ENCODE measurements at places on chromosomes 1 and 21.

DNA sequence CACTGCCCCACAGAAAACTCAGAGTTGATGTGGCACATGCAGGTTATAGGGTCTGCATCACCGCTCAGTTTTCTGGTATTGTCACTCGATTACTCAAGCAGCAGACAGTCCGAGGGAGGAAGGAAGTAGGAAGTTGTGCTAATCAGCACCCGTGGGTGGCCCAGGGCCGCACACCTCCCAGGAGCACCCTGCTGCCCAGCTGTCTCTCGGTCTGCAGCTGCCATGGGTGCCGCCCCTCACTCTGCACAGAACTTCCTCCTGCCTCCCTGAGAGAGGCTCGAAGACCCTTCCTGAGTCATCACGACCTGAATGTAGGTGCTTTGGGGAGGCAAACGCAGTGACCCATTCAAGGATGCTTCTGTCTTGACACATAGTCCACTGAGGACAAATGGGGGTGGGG, 4.2 kb upstream of the TFF3 start:
- no peak for DNase-seq

GRCh38 chr1:167815650-167816049, 93.9 kb downstream of the MPZL1 start:
- no peak for DNase-seq

DNA sequence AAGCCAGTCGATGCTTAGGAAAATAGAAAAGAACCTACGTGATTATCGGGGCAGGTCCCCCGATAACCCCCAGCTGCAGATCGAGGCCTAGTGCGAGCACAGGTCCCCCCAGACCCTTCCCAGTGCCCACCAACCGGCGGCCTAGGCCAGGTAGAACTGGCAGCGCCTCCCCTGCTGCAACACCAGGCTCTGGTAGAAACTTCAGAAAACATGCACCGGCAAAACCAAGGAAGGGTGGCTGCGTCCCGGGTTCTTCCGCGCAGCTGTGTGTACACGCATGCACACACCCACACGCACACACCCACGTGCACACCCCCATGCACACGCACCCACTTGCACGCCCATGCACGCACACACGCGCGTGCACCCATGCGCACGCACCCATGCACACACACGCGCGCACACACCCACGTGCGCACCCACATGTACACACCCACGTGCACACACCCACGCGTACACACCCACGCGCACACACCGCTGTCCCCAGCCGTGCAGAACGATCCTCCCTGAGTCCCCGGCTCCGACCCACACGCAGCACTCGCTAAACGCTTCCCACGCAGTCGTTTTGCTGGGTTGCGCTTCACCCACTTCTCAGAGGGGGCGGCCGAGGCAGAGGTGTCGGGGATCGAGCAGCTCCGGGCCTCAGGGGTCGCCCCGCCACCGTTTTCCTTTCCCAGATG, 5.2 kb downstream of the TSPEAR start:
- DNase-seq, result no peak

DNA sequence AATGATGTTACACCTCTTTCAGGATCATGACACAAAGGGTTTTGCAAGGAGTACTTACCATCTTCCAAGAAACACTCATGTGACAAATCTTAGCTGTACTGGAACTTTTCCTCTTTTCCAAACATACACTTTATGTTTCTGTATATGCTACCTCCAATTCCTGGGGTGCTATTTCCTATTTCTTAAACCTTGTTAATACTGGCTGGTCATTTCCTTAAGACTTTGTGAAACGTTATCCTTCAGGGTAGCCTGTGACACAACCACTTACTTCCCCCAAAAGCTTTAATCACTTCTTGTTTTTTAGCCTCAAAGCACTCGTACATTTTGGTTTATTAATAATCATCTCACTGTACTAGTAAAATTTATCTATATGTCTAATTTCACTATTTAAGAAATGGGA, 39.4 kb downstream of the OR10Z1 start:
- no peak for DNase-seq

DNA sequence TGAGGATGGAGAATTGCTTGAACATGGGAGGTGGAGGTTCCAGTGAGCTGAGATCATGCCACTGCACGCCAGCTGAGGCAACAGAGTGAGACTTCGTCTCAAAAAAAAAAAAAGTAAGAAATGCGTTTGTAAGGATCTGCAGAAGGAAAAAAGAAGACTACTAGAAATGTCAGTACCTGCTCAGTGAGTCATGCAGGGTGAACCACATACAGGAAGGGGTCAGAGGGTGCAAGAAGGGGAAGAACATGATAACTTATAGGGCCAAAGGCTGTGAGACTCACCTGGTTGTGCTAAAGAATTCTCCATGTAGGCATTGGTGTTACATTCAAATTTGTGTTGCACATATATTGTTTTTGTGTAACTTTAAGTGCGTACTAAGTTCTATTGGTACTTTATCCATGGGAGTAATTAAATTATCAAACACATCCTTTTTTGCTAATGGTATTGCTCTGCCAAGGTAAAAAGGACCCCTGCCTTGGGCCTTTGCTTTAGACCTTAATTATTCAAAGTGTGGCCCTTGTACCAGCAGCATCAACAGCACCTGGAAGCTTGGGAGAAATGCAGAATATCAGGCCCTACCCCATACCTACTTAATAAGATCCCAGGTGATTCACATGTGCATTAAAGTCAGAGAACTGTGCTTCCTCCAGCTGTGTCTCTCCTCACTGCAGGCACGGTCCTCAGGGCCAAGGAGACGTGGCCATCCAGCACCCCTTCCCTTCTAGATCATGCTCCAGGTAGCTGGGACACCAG, 96.4 kb upstream of the PPP2R5A start:
- DNase-seq, result no peak

GRCh38 chr21:25573409-25574206, 33.7 kb downstream of the MRPL39 start:
- DNase-seq, result peak; percentile 19

DNA sequence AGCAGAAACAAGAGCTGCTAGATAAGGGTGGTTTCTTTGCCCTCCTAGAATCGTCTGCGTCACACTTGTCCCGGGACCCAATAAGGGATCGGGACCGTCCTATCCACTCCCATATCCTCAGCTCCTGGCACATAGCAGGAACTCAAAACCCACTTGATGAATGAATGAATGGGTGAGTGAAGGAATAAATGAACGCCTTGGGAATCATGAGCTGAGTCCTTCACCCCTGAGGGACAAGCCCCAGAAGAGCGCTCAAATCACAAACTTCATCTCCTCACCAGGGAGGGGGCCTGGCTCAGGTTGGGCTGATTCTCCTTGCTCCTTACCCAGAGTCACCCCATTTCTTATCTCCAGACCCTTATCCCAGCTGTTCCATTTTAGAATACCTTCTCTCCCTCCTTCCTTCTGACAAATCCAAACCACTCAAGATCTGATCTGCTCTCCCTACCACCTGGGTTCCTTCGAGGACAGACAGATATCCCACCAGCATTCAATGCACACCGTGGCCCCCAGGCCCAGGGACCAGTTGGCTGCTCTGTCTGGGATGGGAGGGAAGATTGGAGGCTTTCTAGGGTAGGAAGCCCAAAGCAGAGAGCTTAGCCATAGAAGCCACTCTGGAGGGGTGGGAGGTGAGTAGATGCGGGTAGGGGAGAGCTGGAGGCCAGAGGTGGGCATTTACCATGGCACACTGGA, 643 bp upstream of the MOB3C start:
- DNase-seq, result no peak
